ENCODE measurements at places on chromosomes 12 and 14. TPM values are rescaled to one million over a fixed set of nuclear protein-coding genes. Genes with fewer than 3 reads are reported as not detected.

DNA sequence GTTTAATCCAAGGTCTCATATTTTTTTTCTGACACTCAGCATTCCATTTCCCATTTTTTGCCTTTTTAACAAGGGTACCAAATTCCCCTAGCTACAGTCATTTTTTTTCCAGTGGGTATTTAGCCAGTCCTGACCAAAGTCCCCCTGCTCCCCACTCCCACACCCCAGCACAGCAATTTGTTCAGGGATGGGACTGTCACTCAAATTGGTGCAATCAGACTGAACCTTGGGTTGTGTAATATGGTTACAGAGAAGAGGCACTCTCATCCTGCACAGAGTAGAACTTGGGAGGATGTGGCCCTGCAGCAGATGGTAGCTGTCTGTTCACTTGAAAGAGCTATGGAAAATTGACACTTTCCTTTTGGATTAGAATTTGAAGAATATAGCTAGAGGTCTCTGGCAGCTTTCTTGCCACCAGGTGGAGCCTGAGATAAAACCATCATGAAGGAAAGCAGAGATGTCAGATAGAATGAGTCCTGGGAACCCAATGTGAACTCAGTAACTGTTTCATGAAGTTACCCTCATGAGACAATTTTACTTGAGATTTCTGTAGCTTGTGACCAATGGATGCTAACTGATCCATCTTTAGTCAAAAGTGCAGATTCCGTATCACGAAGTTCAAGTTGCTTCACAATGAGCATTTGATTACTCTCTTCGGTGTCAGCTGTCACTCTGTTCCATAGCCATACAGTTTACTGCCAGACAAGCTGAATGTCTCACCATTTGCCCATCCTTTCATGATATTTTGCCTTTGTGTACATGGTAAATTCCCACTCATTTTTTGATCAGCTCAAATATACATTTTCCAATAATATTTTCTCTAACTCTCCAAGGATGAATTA is 394.0 kb upstream of the SYT1 start:
- H3K27me3 ChIP-seq: no peaks in the 10 kb centered on the region
- no peak overlapping the region for H3K4me3 ChIP-seq
- no peaks in the 10 kb centered on the region for H3K36me3 ChIP-seq
- no peaks in the 10 kb centered on the region for H3K4me1 ChIP-seq
- H3K27ac ChIP-seq: no peak overlapping the region

DNA sequence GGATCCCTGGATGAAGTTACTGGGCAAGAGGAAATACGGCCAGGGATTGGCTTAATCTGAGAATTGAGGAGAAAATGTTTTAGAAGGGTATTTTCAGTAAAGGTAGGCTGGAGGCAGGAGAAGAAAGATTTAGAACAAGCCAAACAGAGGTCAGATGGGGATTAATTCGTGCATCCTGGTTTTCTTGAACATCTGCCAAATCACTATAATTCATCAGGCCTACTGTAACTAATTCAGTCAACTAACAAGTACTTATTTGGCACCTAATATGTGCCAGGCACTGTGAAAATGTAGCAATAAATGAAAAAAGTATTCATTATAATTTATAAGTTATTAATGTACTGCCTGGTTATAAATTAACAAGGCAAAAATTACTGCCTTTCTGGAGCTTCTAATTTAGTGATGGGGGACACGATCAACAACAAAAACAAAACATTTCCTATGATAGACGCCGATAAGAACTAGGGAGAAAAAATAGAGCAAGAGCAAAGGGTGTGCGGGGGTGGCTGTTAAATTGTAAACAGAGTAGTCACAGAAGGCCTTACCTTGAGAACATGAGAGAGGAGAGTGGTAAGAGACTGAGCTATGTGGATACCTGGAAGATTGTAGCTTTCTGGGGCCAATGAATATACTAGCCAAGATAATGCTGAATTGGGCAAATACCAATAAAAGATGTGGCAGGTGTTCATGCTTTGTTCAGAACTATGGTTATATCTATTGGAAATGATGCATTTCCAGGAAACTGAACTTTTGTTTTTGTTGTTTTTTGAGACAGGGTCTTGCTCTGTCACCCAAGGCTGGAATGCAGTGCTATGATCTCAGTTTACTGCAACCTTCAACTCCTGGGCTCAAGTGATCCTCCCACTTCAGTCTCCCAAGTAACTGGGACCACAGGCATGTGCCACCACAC is 34.0 kb downstream of the DUSP16 start:
- peak overlapping the region; percentile 20 for H3K27ac ChIP-seq
- peak; percentile 11 for DNase-seq
- H3K4me3 ChIP-seq: no peak overlapping the region
- no peaks in the 10 kb centered on the region for H3K36me3 ChIP-seq
- no peaks in the 10 kb centered on the region for H3K4me1 ChIP-seq

GRCh38 chr14:43894534-43894933 is 612.5 kb downstream of the FSCB start:
- no peak for DNase-seq
- no peaks in the 10 kb centered on the region for H3K36me3 ChIP-seq
- H3K4me3 ChIP-seq: no peak overlapping the region
- H3K27me3 ChIP-seq: no peaks in the 10 kb centered on the region
- no peak overlapping the region for H3K27ac ChIP-seq

The TMEM132C gene
- total RNA-seq: 0.06 TPM

Measured in right lobe of liver (tissue), 6 donors.